Stimulated activated CD4-positive, alpha-beta T cell treated with anti-CD3 and anti-CD28 coated beads, Interleukin-15, amount 100 ng/mL, for 48 hours (primary cell): ENCODE measurements at places on chromosomes 6 and 20.
A peak's percentile ranks its signal among the peaks of the same experiment; 100 is the strongest.

GRCh38 chr6:2007165-2007564 lies 238.2 kb downstream of the GMDS start:
- no peak for DNase-seq

DNA sequence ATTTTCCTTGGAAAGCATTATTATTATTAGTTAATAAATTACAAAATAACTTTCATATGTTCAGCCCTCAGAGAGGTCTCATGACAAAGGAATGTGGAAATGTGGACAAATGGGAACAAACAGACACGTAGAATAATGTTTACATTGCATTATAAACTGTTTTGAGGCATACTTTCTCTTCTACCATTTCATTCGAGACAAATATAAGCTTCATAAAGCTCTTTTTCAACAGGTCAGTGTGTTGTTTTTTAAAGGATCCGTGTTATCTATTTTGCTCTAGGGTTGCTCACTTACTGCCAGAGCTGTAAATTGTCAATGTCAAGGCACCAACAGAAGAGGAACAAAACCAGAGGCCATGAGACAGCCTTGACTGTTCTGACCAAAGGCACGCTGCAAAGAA lies 256.8 kb downstream of the PHACTR1 start:
- no peak for DNase-seq

DNA sequence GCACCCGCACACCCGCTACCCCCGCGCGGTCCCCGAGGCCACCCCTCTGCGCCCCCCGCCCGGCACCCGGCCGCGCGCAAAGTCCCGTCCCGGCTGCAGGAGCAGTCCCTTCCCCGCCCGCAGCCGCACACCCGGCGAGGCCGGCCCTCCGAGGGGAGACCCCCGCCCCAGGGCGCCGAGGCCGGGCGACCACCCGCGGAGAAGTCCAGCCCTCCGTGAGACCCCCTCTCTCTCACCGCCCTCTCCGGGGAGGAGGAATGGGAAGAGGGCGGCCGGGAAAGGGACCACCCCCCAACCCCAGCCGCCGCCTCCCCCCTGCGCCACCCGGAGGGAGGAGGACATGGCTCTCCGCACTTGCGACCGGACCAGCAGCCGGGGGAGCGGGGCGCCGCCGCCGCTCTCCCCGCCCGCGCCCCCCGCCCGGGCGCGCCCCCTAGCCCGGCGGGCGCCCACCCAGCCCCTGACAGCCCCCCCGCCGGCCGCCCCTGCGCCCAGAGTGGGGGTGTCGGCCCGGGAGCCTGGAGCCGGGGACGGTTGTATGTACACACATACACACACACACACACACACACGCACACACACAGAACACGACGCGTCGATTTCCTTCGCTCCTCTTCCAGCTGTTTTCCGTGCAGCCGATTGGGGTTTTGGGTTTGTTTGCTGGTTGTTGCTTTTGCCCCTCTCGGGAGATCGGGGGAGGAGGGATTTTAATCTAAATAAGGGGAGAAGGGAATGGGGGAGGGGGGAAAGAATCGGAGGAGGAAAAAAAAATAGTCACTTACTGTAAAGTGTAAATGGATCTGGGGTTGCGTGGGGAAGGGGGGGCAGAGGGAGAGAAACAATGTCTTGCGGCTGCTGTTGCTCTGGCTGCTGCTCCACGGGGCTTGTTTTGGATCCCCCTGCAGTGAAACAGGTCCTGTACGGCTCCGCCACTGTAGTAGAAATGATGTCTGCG lies at the start of gene ATXN1:
TSS of gene ATXN1 (minus strand) at position 945 of the 955 bp plus-strand sequence.
- DNase-seq = no peak

- DNase-seq = no peak
Measured at GRCh38 chr6:52301326-52301725, 16.8 kb upstream of the MCM3 start.

- no peak for DNase-seq
Measured at GRCh38 chr6:170179616-170180324, 111.1 kb downstream of the DLL1 start.

GRCh38 chr6:96304997-96305396 lies 216.6 kb upstream of the UFL1 start:
- no peak for DNase-seq

DNA sequence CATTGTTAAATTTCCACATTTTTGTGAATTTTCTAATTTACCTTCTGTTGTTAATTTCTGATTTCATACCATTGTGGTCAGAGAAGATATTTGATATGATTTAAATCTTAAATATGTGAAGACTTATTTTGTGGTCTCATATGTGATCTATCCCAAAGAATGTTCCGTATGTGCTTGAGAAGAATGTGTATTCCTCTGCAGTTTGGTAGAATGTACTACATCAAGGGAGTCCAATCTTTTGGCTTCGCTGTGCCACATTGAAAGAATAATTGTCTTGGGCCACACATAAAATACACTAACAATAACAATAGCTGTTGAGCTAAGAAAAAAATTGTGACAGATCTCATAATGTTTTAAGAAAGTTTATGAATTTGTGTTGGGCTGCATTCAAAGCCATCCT lies 176.2 kb upstream of the PRND start:
- no peak for DNase-seq

DNA sequence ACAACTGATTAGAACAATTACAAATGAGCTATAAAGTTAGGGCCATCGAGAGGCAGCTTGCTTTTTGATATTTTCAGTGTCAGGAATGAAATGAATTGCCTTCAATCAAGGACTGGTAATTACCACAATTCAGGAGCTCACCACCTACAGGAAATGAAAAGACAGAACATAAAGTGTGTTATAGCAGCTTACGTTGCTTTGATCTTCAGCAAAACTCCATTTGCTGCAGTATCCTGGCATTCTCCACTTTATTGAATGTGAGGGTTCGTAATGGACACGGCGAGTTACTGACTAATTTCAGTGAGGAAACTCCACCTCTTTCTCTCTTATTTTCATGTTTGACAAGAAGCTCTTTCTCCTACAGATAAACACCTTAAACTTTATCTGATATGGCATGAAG lies 440.0 kb upstream of the HSF2 start:
- DNase-seq = no peak

- no peak for DNase-seq
Measured at GRCh38 chr6:130366107-130367005, 539 bp downstream of the TMEM200A start.

- peak; percentile 87 for DNase-seq
Measured at GRCh38 chr6:35302604-35303241, 5.1 kb downstream of the DEF6 start.

- DNase-seq = no peak
Measured at GRCh38 chr20:23145281-23145700, 59.2 kb upstream of the CD93 start.

GRCh38 chr20:568673-569415 lies 25.3 kb upstream of the CSNK2A1 start:
- no peak for DNase-seq

GRCh38 chr20:32636821-32637220 lies 36.9 kb downstream of the C20orf203 start:
- no peak for DNase-seq

DNA sequence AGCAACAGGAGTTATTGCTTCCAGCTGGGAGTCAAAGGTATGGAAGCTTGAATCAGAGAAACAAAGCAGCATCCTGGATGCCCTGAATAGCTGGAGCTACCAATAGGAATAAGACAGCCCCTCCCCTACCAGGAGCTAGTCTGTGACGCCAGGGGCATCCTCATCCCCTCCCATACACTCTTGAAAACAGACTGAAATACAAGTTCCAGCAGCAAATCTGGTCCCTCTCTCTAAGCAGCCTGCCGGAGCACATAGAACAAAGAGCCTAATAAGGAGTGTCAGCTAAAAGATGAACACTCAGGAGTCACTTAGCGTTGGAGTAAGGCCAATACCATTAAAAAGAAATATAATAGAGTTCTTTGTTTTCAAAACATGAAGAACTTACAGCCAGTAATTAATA lies 25.6 kb downstream of the FILIP1 start:
- no peak for DNase-seq

GRCh38 chr6:67882436-67883311 lies 752.4 kb upstream of the ADGRB3 start:
- DNase-seq = no peak

GRCh38 chr20:20370094-20370575 lies 2.2 kb downstream of the INSM1 start:
- no peak for DNase-seq

DNA sequence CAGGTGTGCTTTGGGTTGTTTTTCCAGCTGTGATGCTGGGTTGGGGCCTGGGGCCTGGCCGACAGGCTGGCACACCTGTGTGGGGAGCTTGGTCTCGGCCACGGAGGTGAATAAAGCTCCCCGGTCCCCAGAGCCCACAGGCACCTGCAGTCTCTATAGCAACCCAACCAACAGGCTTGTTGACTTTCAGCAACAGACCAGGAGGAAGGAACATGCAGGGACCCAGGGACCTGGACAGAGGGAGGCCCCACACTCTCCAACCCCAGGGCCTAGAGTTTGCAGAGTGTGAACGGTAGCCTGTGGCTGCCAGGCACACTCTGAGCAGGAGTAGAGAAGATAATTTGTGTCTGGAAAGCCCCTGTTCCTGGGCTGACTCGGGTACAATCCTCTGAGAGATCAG lies 14.6 kb upstream of the SYNJ2 start:
- DNase-seq = no peak

- no peak for DNase-seq
Measured at GRCh38 chr6:166848979-166849748, 107.2 kb downstream of the RNASET2 start.

GRCh38 chr6:10526156-10526555 lies 5.0 kb downstream of the GCNT2 start:
- DNase-seq = no peak

DNA sequence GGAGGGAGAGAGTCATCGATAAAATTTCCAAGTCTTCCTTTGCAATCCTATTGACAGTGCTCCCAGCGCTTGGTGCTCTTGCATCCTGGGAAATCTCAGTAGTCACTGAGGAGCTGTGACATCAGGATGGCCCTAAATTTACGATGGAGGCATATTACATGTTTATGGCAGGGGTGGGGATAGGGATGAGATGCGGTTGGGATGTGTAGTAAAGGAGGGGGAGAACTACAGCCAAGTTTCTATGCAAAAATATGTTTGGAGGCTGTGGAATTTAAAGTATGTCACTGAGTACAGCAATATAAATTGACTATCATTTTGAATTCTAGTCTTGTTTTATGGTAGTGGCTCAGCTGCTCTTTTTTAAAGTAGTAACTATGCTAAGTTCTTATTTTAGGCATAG lies 544.9 kb downstream of the PKHD1 start:
- no peak for DNase-seq

DNA sequence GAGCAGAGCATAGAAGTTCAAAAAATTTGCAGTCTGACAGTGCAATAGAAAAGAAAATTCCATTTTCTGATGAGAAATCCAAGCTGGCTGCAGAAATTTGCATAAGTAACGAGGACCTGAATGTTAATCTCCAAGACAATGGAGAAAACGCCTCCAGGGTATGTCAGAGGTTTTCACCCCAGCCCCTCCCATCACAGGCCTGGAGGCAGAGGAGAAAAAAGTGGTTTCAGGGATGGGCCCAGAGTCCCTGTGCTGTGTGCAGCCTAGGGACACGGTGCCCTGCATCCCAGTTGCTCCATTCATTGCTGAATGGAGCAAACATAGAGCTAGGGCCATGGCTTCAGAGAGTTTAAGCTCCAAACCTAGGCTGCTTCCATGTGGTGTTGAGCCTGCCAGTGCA lies 327.9 kb upstream of the KHDRBS2 start:
- no peak for DNase-seq

- no peak for DNase-seq
Measured at GRCh38 chr6:89221971-89222711, 5.0 kb upstream of the GABRR1 start.

DNA sequence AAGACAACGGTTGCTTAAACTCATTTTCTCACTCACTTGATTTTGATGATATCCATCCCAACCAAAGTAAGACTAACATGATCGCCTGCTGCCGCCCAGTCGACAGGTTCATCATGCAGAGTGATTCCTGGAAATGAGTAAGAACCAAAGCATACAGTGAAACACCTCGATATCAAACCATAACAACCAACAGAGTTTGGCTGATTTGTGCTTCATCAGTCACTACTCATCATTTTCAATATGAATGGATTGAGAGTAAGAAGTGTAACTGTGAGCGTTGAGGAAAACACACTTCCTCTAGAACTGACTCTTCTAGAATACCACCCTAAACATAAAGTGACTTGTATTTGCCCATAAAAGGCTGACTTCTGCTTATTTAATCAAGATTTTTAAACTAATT lies 29.2 kb upstream of the ALDH8A1 start:
- peak; percentile 46 for DNase-seq

DNA sequence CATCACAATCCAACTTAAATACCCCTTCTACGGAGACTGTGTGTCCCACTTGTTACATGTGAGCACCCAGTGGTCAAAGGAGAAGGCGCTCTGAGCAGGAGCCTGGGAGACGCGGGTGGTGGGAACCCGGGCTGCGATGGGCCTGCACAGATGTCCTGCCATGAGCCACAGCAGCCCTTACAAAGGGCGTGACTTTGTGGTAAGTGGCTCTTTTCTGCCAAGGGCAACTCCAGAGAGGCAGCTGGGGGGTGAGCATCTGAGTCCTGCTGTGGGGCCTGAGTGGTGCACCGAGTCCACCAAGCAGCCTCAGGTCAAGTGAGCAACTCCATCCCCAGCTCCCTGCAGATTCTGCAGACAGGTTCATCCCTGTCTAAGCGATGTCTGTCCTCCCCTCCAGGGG lies 33.6 kb upstream of the CST7 start:
- DNase-seq = no peak

DNA sequence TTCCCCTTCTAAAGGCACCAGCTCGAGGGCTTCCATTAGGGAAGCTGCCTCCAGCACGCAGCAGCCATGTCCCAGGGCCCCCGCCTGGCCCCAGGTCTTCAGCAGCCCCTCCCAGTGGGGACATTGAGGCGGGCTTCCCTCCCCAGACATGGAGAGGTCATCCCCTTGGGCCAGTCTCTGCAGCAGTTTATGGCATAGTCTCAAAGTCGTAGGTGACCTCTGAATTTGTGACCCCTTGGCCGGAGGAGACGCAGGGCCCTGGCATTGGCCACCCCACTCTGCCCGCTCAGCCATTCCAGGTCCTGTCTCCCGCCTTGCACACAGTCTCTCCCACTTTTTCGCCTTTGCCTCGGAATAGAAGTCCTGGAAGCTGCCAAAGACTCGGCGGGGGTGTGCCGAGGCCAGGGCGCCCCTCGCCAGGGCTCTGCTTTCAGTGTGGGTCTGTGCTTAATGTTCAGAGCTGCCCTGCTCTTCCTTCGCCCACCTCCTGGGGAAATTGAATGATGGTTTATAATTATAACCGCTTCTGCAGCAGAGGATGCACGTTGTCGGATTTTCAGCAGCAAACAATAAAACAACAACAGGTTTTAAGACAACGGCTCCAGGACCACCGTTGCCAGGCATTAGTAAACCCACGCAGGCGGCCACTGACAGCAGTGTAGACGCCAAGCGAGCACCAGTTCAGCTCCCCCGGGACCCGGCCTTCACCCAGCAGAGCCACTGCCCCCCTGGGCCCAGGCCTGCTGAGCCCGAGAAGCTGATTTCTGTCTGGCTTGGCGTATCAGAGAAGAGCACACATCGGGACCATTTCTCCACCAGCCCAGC lies 187.0 kb downstream of the TAF4 start:
- DNase-seq = no peak

- peak; percentile 71 for DNase-seq
Measured at GRCh38 chr6:44074439-44074812, 52.8 kb downstream of the MRPL14 start.
